ENCODE measurements at places on chromosomes 4 and X. TPM values are rescaled to one million over a fixed set of nuclear protein-coding genes. Genes with fewer than 3 reads are reported as not detected.
A peak's percentile ranks its signal among the peaks of the same experiment; 100 is the strongest.

FHDC1 gene
- 0.48 TPM for total RNA-seq

KIF4A gene
- total RNA-seq, result 25.4 TPM

RADX gene
- total RNA-seq, result 9.6 TPM

MAGEA11 gene
- total RNA-seq, result not detected

PAGE5 gene
- 1.1 TPM for total RNA-seq

FAM9C gene
- 0.21 TPM for total RNA-seq

RHOXF2 gene
- not detected for total RNA-seq

DNA sequence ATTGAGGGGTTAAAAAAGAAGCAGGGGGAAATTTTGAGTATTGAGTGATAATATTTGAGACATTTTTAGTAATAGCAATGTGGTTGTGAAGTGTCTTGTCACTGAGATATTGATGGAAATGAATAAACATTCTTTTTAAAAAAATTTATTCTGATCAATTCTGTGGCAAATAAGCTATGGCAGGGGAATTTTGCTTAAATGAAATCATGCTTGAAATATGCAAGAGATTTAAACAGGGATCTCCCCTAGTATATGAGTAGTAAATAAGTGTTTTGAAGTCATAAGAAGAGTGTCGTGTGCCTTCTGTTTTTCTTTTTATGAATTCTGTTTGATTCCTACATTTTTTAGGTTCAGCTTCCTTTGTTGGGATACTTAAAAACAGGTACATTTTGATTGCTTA is 23.2 kb downstream of the IL15 start:
- peak; percentile 28 for ATAC-seq
- H3K36me3 ChIP-seq, result no peaks in the 10 kb centered on the region
- H3K4me1 ChIP-seq, result peaks cover 15% of the 10 kb centered on the region
- H3K27me3 ChIP-seq, result no peaks in the 10 kb centered on the region
- H3K27ac ChIP-seq, result peak overlapping the region; percentile 12
- peak overlapping the region; percentile 7 for H3K4me3 ChIP-seq

GRCh38 chr4:102610007-102610406 is 108.8 kb downstream of the NFKB1 start:
- ATAC-seq, result no peak
- H3K4me1 ChIP-seq, result peaks cover 62% of the 10 kb centered on the region
- peak overlapping the region; percentile 87 for H3K4me3 ChIP-seq
- H3K36me3 ChIP-seq, result peaks cover 98% of the 10 kb centered on the region
- peak overlapping the region; percentile 82 for H3K27ac ChIP-seq

DNA sequence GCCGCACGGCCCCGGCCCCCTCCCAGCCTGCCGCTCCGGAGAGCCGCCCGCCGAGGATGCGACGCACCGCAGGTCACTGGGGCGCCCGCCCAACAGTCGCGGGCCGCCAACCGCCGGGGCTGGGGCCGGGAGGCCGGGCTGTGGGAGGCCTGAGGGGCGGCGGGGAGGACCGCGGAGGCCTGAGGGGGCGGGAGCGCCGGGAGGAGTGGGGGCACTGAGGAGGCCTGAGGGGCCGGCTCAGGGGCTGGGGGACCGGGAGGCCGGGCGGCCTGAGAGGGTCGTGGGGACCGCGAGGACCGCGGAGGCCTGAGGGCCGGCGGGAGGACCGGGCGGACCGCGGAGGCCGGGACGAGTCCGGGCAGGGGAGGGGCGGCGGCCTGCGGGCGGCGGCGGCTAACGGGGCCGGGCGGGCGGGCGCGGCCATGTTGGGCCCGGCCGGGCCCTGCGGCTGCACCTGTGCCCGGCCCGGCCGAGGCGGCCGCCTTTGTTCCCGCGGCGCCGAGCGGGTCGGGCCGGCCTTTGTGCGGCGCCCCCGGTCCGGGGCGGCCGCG is 353 bp downstream of the NSD2 start:
- no peak overlapping the region for H3K4me3 ChIP-seq
- no peak for ATAC-seq
- H3K27ac ChIP-seq, result no peak overlapping the region
- peaks cover 12% of the 10 kb centered on the region for H3K36me3 ChIP-seq

- H3K4me1 ChIP-seq, result no peaks in the 10 kb centered on the region
- peaks cover 12% of the 10 kb centered on the region for H3K27me3 ChIP-seq
- H3K27ac ChIP-seq, result no peak overlapping the region
- H3K36me3 ChIP-seq, result no peaks in the 10 kb centered on the region
- no peak for ATAC-seq
- H3K4me3 ChIP-seq, result no peak overlapping the region
These were observed 17.3 kb upstream of the FGF5 start for GRCh38 chr4:80249144-80249543.

DNA sequence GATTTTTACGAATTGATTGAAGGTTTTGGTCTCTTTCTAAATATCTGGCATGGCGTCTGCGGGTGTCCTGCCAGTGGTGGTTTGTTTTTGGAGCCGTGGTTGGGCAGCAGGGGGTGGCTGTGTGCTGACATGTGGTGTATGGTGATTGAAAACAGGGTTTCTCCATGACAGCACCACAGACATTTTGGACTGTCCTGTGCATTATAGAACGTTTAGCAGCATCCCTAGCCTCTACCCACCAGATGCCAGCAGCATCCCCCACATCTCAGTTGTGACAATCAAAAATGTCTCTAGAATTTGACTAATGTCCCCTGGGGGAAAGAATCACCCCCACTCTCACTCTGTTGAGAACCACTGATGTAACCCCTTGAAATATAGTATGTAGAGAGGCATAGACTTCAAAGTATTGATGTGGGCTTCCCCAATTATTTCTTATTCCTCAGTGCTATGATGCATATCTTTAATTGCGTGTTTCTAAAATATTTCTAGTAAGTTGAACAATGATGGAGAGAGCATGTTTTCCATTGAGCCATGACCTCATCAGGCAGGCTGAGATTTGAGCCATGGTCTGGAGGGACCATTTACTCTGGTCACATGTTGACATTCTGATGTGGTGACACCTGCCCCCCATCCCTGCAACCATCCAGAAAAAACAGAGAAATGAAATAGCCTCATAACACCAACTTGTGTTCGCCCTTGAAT is 77.4 kb upstream of the MID1 start:
- H3K27me3 ChIP-seq, result no peaks in the 10 kb centered on the region
- no peak overlapping the region for H3K27ac ChIP-seq
- H3K36me3 ChIP-seq, result no peaks in the 10 kb centered on the region
- no peak overlapping the region for H3K4me3 ChIP-seq
- H3K4me1 ChIP-seq, result no peaks in the 10 kb centered on the region

- H3K4me1 ChIP-seq, result peaks cover 61% of the 10 kb centered on the region
- H3K27me3 ChIP-seq, result no peaks in the 10 kb centered on the region
- no peak overlapping the region for H3K27ac ChIP-seq
- peaks cover 45% of the 10 kb centered on the region for H3K36me3 ChIP-seq
These were observed 26.7 kb downstream of the IRF2 start for GRCh38 chr4:184447664-184448063.

GRCh38 chrX:8306291-8306925 is 135.3 kb upstream of the VCX2 start:
- no peaks in the 10 kb centered on the region for H3K27me3 ChIP-seq
- no peaks in the 10 kb centered on the region for H3K36me3 ChIP-seq
- H3K4me1 ChIP-seq, result no peaks in the 10 kb centered on the region
- H3K4me3 ChIP-seq, result no peak overlapping the region

- no peak overlapping the region for H3K27ac ChIP-seq
- H3K27me3 ChIP-seq, result no peaks in the 10 kb centered on the region
- H3K36me3 ChIP-seq, result no peaks in the 10 kb centered on the region
- H3K4me1 ChIP-seq, result no peaks in the 10 kb centered on the region
- H3K4me3 ChIP-seq, result no peak overlapping the region
- peak; percentile 92 for ATAC-seq
These were observed 414.2 kb upstream of the DIPK2B start for GRCh38 chrX:45614853-45615252.

GRCh38 chr4:39706334-39706733 is 8.4 kb downstream of the UBE2K start:
- H3K4me3 ChIP-seq, result peak overlapping the region; percentile 0
- H3K27me3 ChIP-seq, result no peaks in the 10 kb centered on the region
- peak overlapping the region; percentile 20 for H3K27ac ChIP-seq
- peaks cover 9% of the 10 kb centered on the region for H3K4me1 ChIP-seq
- H3K36me3 ChIP-seq, result peaks cover 40% of the 10 kb centered on the region

DNA sequence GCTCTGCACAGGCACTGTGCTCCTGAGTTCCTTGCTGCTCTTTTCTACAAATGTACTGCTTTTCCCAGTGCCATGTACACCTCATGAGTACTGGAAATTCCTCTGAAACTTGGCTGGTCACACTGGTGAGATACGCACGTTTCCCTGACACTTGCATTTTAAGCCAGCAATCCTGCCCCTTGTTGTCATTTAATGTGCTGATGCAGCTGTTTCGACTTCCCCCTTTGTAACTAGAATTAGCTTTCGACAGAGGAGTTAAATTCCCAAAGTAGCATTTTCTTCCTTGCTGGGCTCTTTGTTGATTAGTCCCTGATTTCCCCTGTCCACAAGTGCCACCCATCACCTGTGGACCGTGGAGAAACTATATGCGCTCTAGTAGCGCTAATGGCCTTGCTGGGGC is 77.5 kb downstream of the IQCM start:
- no peak overlapping the region for H3K4me3 ChIP-seq
- no peak overlapping the region for H3K27ac ChIP-seq
- no peaks in the 10 kb centered on the region for H3K27me3 ChIP-seq
- no peaks in the 10 kb centered on the region for H3K4me1 ChIP-seq

GRCh38 chr4:145277011-145277410 is 96.6 kb upstream of the OTUD4 start:
- H3K27ac ChIP-seq, result no peak overlapping the region
- H3K36me3 ChIP-seq, result no peaks in the 10 kb centered on the region
- no peak overlapping the region for H3K4me3 ChIP-seq
- H3K27me3 ChIP-seq, result peaks cover 12% of the 10 kb centered on the region
- no peak for ATAC-seq

- H3K4me1 ChIP-seq, result no peaks in the 10 kb centered on the region
- no peaks in the 10 kb centered on the region for H3K27me3 ChIP-seq
- no peak for ATAC-seq
- no peak overlapping the region for H3K4me3 ChIP-seq
- H3K27ac ChIP-seq, result no peak overlapping the region
These were observed 354.6 kb downstream of the GRID2 start for GRCh38 chr4:92658318-92658717.

GRCh38 chr4:171812665-171813525 is at the start of gene GALNTL6:
Gene GALNTL6, plus strand, starts transcription at chr4:171813404.
- ATAC-seq, result no peak
- H3K36me3 ChIP-seq, result no peaks in the 10 kb centered on the region
- H3K27me3 ChIP-seq, result peaks cover 16% of the 10 kb centered on the region
- H3K27ac ChIP-seq, result no peak within 1 kb of the TSS

DNA sequence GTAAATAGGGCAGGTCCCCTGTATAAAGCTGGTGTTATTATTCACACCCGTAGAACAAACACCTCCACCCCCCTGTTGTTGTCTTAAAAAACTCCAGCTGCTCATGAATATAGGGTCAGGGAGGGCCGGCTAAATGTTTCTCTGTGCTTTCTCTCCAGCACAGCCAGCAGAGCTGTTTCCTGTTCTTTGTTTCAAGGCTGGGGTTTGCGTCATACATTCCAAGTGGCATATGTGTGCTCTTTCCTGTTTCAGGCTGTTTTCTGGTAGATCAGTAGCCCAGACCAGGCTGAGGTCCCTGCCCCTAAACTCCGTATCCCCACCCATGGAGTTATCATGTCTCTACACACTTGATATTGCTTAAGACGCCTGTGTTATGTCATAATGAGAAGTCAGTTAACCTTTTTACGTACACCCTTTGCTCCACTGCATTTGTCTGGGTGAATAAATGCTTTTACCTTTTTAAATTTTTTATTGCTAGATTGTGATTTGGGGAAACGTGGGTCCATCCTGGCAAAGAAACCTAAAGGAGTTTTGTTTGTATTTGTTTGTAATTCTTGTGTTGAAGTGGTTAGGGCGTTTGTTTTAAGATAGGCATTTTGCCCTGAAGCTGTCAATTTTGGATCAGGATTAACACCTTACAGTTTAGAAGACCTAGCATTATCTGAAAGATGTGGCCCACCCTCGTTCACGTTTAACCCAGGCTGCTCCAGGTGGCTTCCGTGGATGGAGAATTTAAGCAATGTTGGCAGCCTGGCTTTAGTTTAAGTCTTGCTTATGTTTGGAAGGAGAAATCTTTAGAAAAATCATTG is 3.3 kb downstream of the KLF3 start:
- no peaks in the 10 kb centered on the region for H3K27me3 ChIP-seq
- H3K36me3 ChIP-seq, result no peaks in the 10 kb centered on the region
- H3K4me1 ChIP-seq, result peaks cover 44% of the 10 kb centered on the region

GRCh38 chr4:69133993-69134392 is 37.7 kb downstream of the UGT2B7 start:
- no peak overlapping the region for H3K4me3 ChIP-seq
- H3K27me3 ChIP-seq, result no peaks in the 10 kb centered on the region
- no peaks in the 10 kb centered on the region for H3K36me3 ChIP-seq
- no peak for ATAC-seq

GRCh38 chr4:106541253-106541652 is 172.7 kb upstream of the GIMD1 start:
- no peak for ATAC-seq
- H3K27ac ChIP-seq, result no peak overlapping the region
- no peak overlapping the region for H3K4me3 ChIP-seq
- no peaks in the 10 kb centered on the region for H3K4me1 ChIP-seq
- H3K36me3 ChIP-seq, result no peaks in the 10 kb centered on the region

DNA sequence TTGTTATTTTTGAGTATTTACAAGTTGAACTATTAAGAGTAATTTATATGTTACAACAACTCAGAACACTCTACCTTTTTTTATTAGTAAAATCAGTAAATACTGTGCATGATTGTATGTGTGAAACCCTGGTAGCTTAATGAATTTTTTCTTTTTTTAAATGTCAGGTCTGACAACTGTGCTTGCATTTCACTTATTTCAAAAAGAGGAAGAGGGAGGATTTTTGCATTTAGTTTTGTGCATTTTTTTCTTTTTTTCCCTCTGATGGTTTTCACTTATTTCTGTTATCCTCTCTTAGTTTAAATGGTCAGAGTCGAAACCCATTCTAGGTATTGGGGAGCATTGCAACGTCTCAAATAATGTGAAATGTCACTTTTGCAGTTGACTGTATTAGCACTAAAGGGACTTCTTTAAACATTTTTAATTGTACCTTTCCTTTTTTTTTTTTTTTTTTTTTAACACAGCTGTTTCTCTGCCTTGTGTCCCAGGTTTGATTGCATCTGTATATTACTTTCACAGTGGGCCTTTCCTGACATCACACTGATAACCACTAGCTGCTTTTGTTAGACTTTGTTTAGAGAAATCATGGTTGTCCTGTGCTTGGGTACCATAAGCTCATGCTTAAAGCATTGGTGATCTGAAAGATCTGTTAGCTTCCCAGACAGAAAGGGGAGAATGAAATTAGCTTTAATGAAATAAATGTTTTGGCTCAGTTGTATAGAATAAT is 28.5 kb downstream of the MOB1B start:
- H3K27me3 ChIP-seq, result no peaks in the 10 kb centered on the region
- no peak overlapping the region for H3K27ac ChIP-seq
- no peak for ATAC-seq
- H3K4me1 ChIP-seq, result peaks cover 13% of the 10 kb centered on the region
- no peaks in the 10 kb centered on the region for H3K36me3 ChIP-seq

DNA sequence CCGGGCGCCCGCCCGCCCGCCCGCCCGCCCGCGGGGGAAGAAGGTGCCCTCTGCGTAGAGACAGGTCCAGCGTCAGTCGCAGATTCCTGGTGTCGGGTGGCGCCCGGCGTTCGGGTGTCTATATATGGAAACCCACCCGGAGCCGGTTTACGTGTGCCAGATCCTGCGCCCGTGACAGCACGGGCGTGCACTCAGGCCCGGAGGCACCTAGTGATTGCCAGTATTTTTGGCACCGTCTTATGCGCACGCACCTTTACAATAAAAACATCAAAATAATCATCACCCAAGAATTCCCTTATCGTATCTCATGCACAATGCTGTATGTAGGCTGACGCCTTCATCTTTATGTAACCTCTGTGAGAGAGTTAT is 519 bp downstream of the SLC25A4 start:
- H3K27ac ChIP-seq, result peak overlapping the region; percentile 65
- peak overlapping the region; percentile 81 for H3K4me3 ChIP-seq
- peaks cover 11% of the 10 kb centered on the region for H3K27me3 ChIP-seq
- H3K36me3 ChIP-seq, result no peaks in the 10 kb centered on the region
